ENCODE measurements at places on chromosomes 11 and 22.
A peak's percentile ranks its signal among the peaks of the same experiment; 100 is the strongest.

- DNase-seq = no peak
Observed at GRCh38 chr22:45223304-45224117, 17.2 kb downstream of the KIAA0930 start.

- no peak for DNase-seq
Observed at GRCh38 chr11:9072626-9073176, 18.7 kb downstream of the SCUBE2 start.

DNA sequence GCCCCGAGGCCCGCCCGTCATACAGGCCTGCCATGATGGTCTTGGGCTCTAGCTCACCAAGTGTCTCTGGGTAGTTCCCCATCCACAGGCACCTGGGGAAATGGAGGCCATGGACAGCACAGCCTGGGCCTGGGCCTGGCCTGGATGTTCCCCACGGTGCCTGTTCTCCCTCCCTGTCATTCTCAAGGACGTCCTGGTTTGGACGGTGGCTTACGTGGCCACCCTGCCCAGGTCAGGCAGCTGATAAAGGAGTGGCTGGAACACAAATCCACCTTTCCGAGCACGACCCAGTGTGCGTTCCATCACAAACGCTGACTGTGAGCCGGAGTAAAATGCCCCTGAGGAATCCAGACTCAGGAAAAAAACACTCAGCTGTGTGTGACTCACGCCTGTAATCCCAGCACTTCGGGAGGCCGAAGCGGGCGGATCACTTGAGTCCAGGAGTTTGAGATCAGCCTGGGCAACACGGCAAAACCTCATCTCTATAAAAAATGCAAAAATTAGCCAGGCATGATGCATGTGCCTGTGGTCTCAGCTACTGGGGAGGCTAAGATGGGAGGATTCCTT is 41.2 kb upstream of the TESMIN start:
- no peak for DNase-seq

- no peak for DNase-seq
Observed at GRCh38 chr11:29844701-29845379, 172.0 kb downstream of the KCNA4 start.

GRCh38 chr11:4191031-4191571 is 96.5 kb downstream of the RRM1 start:
- DNase-seq = no peak

- no peak for DNase-seq
Observed at GRCh38 chr11:113419454-113420003, 31.9 kb downstream of the ANKK1 start.

DNA sequence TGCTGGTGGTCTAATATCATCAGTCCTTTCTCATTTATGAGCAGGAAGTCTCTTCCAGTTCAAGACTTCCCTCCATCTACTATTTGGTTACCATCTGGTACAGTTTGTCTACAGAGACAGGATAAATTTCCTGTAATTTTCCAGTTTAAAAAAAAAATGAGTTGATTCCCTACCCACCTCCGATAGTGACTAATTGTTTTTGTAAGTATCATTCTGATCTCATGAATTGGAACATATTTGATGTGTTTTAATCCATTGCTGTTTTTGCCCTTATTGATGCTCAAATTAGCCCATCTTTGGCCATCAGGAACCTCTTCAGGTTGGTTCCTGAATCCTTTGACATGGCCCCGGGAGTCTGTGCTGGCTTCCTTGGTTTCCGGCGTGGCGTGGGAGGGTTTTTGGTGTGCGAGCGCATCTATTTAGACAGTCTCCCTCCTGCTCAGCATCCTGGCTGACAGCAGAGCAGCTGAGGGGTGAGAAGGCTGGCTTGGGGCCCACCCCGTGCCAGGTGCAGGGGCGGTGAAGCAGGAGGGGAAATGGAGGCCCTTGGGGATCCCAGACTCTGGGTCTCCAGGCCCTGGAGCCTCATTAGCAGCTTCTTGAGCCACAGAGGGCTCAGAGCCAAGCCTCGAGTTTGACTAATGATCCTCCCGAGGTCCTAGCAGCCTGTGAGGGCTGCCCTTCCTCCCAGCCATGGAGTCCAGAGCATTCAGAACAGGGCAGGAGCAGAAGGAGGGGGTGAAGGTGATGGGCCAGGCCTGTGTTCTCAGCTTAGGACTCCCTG is 6.8 kb downstream of the OMP start:
- DNase-seq = no peak

GRCh38 chr11:82398300-82398815 is 335.3 kb downstream of the FAM181B start:
- DNase-seq = no peak

- no peak for DNase-seq
Observed at GRCh38 chr11:8733852-8734251, 51.3 kb downstream of the RPL27A start.

- DNase-seq = no peak
Observed at GRCh38 chr11:66272596-66272995, 4.2 kb downstream of the RAB1B start.

DNA sequence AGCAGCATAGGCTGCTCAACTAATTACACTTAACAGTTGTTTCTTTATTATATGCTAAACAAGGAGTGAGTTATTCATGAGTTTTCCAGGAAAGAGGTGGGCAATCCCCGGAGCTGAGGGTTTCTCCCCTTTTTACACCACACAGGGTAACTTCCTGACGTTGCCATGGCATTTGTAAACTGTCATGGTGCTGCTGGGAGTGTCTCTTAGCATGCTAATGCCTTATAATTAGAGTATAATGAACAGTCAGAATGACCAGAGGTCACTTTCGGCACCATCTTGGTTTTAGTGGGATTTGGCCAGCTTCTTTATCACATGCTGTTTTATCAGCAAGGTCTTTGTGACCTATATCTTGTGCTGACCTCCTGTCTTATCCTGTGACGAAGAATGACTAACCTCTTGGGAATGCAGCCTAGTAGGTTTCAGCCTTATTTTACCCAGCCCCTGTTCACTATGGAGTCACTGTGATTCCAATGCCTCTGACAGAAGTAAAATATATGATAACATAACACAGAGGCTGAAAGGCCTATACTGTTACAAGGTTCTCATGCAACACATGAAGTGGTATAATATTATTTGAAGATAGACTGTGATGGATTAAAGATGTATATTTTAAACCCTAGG is 41.3 kb upstream of the RDX start:
- DNase-seq = peak; percentile 36

- no peak for DNase-seq
Observed at GRCh38 chr11:60184824-60185511, 2.1 kb upstream of the MS4A6A start.

- DNase-seq = no peak
Observed at GRCh38 chr11:95520369-95521132, 269.0 kb downstream of the FAM76B start.

DNA sequence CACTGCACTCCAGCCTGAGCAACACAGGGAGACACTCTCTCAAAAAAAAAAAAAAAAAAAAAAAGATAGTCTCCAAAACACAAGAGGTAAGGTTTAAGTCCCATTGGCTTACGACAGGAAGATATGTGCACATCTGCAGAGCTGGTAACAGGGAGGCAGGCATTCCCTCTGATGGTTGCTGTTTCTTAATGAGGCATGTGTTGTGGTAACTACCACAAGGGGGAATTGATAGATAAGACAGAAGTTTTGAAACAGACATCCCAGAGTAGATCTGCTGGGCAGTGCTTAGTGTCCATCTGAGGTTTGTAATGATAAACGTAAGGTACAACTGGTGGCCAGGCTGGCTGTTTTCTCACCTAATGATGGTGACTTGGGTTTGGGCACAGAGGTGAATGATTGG is 4.7 kb downstream of the EIF1AD start:
- no peak for DNase-seq

DNA sequence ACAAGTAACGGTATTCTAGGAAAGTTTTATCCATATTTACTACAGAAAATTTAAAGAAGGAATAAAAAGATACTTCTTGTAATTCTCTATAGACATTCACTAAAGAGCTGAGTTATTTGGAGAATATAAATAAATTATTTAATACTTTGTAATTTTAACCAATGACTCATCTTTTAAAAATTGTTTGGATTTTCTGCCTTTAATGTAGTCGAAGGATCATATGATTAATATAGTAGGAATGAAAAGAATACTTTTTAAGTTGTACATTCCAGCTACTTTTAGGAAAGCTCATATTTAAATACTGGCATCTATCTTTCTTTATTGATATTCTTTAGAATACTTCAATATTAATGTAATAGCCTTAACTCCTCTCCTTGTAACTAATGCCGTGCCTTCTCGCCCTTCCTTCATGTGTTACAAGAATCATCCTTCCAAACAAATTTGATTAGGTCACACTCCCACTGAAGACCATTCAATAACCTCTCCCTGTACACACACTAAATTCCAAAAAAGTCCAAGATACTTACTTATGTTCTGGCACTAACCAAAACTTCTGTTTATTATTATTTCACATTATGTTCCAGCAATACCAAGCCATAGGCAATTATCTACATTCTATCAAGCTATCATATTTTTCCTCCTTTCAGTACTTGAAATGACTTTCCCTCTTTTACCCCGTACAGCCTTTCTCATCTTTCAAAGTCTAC is 501.9 kb downstream of the CNTN5 start:
- no peak for DNase-seq

GRCh38 chr11:132217856-132218255 is 847.4 kb downstream of the NTM start:
- DNase-seq = no peak

- DNase-seq = no peak
Observed at GRCh38 chr11:8201644-8202365, 33.0 kb upstream of the RIC3 start.

- DNase-seq = no peak
Observed at GRCh38 chr11:11532574-11532973, 89.2 kb downstream of the GALNT18 start.

DNA sequence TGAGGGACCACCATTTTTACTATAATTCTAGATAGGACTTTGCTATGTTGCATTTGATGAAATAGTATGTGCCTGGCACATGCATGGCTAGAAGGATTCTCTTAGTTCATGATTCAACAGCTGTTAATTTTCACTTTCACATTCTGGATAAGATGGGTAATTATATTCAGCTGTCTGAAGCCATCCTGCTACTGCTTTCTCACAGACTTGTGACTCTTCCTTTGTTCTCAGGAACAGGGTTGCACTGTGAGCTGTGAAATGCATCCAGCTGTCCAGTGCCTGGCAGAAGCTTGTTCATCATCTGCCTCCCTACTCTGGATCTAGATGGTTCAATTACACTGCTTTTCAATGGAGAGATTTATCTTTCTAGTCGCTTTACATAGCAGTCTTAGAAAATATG is 610.1 kb upstream of the ANO5 start:
- DNase-seq = no peak

DNA sequence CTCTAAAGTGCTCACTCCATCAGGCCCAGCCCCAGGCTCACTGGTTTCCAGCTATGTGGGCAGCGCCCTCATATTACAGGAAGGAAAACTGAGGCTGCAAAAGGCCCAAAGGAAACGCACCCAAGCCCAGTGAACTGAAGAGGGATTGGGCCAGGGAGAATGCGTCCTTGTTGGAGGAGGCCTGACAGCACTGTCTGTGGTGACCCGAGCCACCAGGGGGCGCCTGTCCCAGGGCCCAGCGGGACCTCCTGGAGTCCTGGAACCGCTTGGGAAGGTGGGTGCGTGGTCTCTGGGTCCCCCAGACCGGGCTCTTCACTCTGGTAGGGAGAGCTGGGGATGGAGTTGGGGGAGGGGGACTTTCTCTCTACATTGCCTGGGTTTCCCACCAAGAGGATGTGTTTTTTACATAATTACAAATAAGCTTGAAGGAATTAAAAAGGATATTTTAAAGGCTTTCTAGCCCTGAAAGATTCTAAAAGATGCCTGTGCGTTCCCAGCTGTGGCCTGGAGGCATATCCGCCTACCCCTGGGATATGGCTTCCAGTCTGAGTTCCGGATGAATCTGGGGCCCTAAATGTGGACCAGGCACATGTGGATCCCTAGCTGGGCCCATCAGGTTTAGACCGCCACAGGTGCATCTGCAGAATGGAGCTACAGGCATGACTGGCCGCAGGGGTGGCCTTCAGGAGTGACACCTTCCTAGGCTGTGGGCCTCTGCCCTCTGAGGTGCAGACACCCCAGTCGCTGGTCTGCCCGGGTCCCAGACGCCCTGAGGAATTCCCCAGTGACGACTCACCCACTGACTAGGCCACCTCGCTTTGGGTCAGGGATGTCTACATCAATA is 4.2 kb downstream of the SPI1 start:
- peak; percentile 72 for DNase-seq

GRCh38 chr11:64747961-64748665 is 4.2 kb upstream of the RASGRP2 start:
- no peak for DNase-seq

DNA sequence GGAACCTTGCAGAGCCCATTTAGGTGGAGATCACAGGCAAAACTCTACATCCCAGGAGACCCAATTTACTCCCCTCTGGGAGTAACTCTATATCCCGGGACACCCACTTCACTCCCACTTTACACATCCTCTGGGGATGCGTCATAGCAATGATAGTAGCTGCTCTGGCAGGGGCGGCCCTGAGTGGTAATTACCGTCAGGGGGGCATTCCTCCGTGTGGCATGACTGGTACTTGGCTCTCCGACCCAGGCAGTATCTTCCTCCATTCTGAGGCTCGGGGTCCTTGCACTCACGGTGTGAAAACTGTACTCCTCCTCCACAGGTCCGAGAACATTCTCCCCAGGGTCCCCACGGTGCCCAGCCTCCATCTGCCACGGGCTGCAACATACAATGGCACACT is 17.2 kb downstream of the ADAMTS8 start:
- DNase-seq = no peak

GRCh38 chr22:47029244-47030074 is 267.0 kb downstream of the TBC1D22A start:
- no peak for DNase-seq

GRCh38 chr11:78708388-78708787 is 133.7 kb upstream of the NARS2 start:
- no peak for DNase-seq

GRCh38 chr22:30998329-30998728 is 29.3 kb downstream of the TUG1 start:
- DNase-seq = no peak

DNA sequence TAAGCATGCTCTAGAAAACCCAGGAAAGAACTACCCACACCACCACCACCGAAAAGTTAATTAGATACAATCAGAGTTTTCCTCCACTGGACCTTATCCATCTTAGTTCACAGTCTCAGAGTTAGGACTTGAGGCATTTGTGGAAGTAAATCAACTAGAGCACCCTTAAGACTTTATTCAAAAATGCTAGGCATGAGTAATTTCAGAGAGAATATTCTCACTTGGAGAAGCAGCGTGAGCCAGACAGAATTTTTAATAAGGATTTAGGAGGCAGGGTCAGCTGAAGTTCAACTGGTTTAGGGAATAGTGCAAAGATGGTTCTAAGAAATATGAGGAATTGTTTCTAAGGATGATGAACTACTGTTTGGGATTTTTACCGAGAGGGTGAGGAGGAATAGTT is 1.2 kb upstream of the OLFML1 start:
- DNase-seq = no peak

DNA sequence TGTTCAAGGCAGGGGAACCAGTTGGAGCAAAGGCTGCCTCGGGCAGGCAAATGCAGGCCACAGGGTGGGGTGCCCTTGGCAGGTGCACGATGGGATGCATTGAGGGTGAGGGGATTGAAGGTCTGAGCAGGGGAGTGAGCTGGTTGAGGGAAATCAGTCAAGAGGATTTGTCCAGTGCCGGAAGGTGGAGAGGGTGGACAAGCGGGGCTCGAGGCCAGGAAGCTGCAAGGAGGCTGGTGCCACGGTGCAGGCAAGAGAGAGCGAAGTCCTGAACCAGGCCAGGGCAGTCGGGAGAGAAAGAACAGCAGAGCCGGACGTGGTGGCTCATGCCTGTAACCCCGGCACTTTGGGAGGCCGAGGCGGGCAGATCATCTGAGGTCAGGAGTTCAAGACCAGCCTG is 10.4 kb upstream of the MS4A10 start:
- no peak for DNase-seq

All from stimulated activated CD8-positive, alpha-beta memory T cell treated with anti-CD3 and anti-CD28 coated beads, Interleukin-15, amount 100 ng/mL, for 48 hours (primary cell).